HT1080 (cell line): ENCODE measurements at places on chromosomes 5 and 9.

- DNase-seq: no peak
Measured at GRCh38 chr5:169097374-169098326, 203.3 kb downstream of the SLIT3 start.

DNA sequence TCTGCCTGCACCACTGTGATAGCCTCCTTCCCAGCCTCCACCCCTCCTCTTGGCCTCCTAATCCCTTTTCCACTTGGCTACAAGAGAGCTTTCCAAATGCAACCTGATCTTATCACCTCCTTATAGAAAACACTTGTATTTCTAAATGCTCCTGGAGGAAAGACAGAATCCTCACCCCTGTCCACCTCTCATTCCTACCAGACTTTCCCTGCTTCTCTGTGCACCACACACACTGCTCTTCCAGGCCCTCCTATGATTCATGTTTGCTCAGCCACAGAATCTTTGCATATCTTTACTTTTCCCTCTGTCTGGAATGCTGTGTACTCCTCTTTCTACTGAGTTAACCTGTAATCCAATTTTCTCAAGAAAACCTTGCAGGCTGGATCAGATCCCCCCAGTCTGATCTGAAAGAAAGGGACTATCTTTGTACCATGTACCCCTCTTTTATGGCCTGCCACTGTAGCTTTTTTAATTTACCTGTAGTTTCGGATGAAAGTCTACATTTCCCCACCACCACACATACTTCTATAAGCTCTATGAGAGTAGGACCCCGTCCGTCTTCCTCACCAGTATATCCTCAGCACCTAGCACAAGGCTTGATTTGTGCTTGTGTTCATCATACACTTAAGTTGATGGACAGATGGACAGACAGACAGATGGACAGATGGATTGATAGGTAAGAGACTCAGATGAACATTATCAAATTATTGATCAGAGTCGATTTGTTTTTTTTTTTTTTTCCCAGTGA lies 95.3 kb downstream of the GALNT10 start:
- DNase-seq: peak; percentile 87

GRCh38 chr5:128572930-128573319 lies 34.9 kb upstream of the FBN2 start:
- no peak for DNase-seq

- no peak for DNase-seq
Measured at GRCh38 chr5:68219161-68219816, 3.7 kb downstream of the PIK3R1 start.

DNA sequence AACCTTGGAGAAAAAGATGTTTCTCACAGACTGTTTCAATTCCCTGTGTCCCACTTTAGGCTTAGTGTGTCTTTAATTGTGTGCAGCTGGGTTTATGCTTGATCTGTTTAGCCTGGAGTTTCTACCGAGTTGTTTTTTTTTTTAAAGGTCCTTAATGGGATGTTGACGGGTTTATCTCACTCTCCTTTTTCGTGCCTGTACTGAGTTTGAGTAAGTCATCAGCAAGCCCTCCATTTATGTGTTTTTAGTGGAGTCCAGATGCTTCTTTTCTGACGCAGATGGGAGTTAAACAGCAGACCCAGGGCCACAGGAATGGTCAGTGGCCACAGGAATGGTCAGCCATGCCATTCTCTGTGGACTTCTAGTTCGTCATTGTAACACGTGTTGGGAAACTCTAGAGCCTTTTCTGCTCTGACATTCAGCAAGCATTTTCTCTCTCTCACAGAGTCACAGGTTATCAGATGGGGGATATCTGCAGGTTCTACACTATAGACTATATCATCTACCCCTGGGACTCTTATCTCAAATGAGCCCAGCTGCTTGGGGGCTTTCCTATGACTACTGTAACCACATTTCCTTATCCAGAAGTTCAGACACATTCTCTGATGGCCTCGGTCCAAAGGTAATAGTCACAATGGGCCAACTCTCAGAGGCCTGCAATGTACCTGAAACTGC lies 190.5 kb downstream of the TTLL11 start:
- DNase-seq: peak; percentile 31

DNA sequence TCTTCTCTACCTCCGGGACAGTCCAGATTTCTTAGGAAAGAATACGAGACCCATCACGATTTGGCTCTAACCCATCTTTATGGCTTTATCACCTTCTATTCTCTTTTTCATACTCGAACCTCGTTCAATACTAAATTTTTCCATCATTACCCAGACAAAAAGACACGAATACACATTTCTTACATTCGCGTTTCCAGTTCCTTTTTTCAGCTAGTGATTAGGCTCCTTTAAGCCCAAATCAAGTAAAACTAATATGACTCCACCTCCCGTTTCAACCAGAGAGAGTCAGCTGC lies 506 bp downstream of the ZBTB6 start:
- DNase-seq: no peak

DNA sequence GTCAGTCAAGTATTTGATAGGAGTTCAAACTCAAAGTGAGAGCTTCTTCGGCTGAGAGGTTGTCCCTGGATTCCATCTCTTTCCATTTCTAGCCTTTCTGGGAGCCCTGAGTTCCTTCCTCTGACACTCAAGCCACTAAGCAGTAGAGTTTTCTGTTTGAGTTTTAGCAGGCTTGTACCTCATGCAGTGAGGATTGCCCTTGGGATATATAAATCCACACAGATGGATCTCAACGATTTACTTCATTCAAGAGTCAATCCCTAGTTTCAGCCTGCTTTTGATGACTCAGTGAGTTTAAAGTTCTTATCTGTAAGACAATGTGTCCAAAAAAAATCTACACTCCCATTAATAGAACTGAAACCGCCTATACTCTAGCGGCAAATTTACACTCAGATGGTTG lies 2240.9 kb upstream of the WWC1 start:
- DNase-seq: no peak

GRCh38 chr5:94218374-94218773 lies 400.0 kb downstream of the KIAA0825 start:
- peak; percentile 78 for DNase-seq

- DNase-seq: no peak
Measured at GRCh38 chr5:172371684-172372083, 82.6 kb downstream of the SH3PXD2B start.

DNA sequence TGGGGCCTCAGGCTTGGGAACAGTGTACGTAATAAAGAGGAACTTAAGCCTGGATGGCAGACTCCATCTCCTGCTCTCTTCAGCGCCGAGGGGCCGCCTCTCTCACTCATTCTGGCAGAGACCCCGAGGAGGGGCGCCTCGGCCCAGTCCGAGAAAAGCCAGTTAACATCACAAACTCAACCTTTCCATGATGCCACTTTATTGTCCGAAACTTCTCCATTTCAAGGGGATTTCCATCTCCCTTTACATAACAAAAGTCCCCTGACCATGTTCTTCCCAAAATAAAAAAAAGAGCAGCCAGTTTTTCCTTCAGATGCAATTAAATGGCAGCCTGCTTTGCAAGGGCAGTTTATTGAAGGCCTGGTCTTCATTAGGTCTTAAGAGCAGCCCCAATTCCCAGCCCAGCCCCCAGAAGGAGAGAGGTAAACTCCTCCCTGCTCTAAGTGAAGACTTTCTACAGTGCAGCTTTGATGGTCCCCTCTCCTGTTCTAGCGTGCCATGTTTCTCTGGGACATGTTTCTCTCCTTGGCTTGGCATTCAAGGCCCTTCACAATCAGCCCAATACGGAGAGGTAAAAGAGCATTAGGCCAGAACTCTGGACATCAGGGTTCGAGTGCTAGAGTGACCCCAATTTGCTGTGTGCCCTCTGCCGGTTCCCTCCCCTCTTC lies 19.5 kb upstream of the RAB14 start:
- no peak for DNase-seq

- no peak for DNase-seq
Measured at GRCh38 chr9:8799206-8799605, 999.6 kb upstream of the DMAC1 start.

DNA sequence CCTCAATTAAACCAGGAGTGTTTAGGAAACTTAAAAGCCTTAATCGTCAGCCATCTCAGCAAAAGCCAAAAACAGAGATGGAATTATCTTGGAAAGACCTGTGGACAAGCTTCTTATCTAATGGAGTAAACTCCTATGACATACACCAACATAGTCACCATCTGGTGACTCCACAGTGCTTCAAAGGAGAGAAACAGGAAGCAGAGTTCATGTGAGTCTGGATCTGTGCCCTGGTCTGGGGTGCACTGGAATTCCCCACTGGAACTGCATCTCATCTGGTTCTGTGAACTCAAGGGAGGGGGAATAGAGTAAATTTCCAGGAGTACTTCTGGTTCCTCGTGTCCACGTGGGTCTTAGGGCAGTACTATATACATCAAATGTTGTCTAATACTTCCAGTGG lies 36.3 kb upstream of the KCNN2 start:
- peak; percentile 41 for DNase-seq

DNA sequence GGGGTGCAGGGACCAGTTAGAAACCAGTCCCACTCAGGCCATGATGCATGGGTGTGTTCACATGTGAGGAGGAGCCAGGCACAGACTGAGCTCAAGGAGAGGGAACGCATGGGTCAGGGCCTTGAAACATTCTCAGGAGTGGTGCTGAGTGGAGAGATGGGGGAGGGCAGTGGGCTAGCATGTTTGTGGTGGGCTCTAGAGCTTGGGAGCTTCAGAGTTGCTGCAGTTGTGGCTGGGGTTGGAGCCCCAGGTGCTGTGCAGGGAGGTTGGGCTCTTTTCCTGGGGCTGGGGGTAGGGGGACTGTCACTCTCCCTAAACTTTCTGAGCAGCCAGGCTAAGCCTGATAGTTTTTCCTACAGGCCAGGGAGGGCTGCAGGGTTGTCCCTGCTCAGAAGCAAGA lies 95.4 kb downstream of the DAB2IP start:
- no peak for DNase-seq

GRCh38 chr9:114196979-114197622 lies 41.8 kb downstream of the COL27A1 start:
- no peak for DNase-seq

DNA sequence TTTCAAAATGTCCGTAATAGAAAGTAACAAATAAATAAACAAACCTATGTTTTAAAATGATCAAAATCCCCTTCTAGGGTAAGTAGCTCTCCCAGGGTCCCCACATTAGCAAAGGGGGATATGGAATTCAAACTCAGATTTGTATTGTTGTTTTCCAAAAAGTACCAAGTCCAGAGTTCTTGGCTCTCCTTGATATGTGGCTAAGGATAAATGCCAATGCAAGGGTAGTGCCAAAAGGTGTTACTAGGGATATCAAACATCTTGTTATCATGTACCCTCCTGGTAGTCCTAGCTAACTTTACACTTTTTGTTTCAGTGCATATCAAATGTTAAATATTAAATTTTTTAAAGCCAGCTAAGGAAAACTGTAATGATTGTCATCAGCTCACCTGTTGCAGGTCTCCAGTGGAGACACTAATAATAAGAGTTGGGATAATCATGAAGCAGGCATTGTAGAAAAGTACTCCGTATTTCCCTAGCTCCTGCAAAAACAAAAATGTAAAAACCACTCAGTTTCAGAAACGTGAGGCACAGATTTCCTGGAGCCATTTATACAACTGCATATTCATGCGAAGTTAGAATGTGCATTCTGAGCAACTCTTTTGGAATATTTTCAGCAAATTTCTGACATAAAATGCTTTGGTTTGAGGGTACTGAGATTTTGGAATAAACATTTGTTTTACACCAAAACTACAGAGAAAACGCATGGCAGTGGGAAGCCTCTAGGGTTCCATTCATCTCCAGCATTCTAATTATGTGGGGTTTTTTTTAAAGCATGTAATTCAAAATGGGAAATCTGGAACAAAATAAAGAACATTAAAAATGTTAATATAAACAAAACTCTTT lies 39.8 kb downstream of the SLC35D2 start:
- DNase-seq: no peak

DNA sequence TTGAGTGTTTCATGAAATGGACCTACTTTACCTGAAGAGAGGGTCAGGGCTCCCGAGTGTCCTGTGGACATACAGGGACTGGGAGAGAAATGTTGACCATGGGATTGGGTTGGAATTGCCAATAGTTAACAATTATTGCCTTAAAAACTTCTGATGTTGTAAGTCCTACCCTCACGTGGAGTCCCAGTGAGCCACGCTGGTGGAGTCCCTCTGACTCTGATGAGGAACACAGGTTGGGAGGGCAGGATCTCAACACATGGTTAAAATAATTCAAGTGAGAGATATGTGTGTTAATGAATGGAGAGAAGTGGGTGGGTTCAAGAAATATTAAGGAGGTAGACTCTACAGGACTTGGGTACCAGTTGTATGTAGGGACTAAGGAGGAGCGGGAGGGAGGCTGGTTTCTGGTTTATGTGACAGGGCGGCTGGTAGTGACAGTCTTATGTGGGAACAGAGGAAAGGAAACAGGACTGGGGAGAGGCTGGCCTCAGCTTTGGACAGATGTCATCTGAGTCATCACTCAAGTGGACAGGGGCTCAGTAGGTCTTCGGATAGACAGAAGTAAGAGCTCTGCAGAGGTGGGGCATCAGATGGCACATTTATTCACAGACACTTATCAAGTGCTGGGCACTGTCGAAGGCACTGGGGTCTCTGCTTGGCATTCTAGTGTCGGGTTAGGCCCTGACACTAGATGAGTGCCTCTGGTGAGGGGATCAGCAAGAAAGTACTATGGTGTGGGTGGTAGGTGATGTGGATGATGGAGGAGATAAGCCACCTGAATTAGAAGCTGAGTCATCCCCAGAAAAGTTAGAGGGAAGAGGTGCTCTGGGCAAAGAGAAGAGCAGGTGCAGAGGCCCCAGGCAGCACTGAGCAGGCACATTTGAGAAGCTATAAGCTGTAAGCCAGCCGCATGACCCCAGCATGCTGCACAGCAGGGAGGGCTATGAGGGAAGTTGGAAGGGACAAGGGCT lies 27.2 kb downstream of the MAML1 start:
- DNase-seq: no peak

DNA sequence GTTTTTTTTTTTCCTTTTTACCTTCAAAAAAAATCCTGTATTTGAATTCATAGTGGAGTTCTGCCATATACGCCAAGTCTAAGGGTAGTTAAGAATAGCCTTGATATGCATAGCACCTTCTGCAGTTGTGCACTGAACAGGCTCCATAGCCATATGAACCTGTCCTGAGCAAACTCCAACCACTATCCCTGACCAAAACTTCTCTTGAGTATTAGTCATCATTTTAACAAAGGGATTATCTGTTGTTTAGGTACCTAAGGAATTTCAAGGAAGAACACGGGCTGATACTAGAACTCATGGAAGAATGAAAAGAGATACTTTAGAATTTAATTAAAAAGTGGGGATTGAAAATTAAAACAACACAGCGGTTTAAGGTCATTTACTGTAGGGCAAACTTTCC lies 1.9 kb upstream of the FBXO38 start:
- peak; percentile 59 for DNase-seq
